Activated T-helper 9 cell treated with anti-CD3 and anti-CD28 coated beads, Interleukin-2, amount 50 U/mL, for 16 hours (primary cell): ENCODE measurements at places on chromosomes 2 and 18.

- no peak for DNase-seq
Measured at GRCh38 chr2:215748446-215748845, 264.9 kb downstream of the MREG start.

DNA sequence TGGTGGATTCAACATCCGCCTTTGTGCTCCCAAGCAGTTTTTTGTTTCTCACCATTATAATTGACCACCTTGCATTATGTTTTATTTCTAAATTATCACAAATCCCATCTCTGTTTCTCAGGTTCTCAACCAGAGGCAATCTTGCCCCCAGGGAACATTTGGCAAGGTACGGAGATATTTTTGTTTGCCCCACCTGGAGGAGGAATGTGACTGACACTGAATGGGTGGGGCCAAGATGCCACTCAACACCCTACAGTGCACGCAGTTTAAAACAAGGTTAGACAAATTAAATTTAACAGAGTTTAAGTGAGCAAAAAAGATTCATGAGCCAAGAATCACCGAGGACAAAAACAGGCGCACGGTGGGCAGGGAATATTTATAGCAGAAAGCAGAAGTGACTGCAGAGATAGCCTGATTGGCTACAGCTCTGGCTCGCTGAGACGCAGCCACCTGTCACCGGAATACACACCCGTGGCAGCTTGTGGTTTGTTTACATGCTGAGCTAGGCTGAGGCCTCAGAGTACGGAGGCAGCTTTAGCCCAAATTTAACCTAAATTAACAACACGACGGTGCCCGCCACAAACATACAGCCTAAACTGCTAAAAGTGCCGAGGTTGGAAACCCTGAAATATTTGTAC, 150.0 kb upstream of the ALKAL2 start:
- peak; percentile 23 for DNase-seq

- no peak for DNase-seq
Measured at GRCh38 chr2:234981197-234982095, 29.6 kb downstream of the SH3BP4 start.

DNA sequence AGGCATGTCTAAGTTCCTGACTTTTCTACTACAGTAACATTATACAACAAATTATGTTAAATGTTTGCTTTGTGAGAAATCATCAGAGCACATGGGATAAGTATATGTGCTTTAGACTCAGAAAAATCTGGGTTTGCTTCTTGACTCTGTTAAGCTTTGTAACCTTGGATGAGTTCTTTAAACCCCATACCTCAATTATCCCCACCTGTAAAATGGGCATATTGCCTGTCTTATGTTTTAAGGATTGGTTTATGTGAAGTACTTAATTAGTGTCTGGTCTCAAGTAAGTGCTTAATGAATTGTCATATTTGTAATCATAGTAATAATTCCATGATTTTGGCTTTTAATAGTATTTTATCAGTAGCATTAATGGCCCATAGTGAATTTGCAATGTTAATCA, 135.8 kb downstream of the TAF4B start:
- DNase-seq = no peak

DNA sequence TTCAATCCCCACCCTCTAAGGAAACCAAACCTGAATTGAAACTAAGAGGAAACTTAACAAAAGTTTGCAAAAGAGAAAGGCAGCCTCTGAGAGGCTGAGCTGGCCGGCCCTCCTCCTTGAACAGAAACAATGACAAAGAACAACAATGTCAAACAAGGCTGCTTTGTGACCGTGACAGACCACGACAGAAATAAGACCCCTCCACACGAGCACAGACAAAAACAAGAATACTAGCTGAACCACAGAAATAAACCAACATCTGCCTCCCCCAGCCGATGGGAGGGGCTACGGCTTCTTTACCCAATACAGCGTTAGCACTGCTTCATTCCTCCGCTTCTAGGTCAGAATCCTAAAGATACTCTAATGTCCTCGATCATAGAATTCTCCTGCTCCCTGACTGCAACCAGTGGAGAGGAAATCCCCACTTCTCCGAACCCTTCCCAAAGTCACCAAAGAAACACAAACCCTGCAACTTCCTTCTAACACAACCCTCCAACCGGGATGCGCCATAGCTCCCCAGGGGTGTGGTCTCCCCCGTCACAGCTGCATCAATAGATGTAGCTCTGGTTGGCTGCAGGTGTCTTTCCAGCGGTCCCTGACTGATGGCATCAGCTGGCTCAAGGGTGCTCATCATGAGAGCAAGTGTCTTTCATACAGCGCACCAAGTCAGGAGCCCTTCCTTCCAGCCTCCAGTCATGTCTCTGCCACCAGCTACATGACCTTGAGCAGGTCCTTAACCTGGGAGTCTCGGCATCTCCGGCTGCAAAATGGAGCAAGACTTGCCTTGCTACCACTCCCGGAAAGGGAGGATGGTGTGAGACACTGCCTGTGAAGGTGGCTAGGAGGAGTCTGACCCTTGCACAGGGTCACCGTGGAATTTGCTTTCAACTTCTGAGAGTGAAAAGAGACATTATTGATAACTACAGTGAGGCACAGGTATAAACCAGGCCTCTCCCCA, 198.6 kb downstream of the HAUS1 start:
- no peak for DNase-seq

GRCh38 chr2:47230418-47230817, 75.3 kb upstream of the STPG4 start:
- DNase-seq = no peak

DNA sequence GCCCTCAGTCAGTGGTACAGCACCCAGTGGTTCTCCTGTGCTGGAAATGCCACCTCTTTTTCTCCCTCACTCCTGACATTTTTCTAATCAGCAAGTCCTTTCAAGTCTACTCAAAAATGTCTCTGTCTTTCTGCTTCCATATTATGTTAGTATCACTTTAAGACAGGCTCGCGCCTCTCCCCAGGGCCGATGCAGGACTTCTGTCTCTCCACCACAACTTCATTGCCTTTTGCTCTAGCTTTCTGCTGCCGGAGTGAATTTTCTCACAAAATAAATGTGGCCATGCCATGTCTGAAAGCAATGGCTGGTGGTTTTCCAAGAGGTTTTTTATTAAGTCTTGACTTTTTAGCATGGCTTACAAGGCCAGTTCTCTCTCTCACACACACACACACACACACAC, 73.6 kb downstream of the AOX1 start:
- DNase-seq = no peak

DNA sequence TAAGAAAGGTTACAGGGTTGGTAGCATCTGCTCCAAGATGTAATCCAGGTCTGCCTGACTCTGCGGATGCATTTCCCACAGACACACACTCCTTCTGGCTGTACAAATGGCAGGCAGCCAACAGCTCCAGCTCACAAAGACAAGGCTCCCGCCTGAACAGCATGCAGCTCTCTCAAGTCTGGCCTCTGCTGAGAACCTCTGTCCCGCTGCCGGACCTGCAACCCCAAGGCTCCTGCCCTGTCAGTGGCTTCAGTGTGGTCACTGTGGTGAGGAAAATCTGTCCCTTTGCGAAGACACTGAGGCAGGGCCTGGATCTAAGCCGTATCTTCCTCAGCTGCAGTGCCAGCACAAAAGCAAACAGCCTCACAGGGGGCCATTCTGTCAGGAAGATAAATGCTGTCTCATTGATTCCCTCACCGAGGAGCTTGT, 469.3 kb upstream of the MEX3C start:
- no peak for DNase-seq

- no peak for DNase-seq
Measured at GRCh38 chr2:206336861-206337260, 62.4 kb downstream of the ZDBF2 start.

DNA sequence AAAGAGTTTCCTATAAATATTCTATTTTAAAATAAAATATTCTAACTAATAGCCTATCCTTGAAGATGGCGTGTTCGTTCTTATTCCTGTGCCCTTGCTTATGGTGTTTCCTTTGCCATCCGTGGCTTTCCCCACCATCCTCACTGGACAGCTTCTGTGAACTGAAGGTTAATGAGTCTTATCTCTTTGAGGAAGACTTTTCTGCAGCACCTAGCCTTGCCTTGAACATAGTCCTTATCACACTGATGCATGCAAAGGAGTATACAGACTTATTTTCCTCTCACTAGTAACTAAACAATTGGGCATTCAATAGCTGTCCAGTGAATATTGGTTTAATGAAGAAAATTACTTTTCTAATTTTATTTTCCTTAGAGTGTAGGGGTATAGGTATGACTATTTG, 88.1 kb downstream of the GULP1 start:
- no peak for DNase-seq

DNA sequence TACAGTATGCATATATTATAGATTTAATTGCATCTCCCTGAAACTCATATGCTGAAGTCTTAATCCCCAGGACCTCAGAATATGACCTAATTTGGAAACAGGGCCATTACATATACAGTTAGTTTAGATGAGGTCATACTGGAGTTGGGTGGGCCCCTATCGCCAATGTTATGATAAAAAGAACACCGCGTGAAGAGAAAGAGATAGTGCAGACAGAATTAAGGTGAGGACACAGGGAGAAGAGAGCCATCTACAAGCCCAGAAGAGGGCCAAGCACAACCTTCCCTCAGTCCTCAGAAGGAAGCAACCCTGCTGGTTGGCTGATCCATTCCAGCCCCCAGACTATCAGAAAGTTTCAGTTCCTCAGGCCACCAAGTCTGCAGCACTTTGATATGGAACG, 311.9 kb upstream of the RAB6C start:
- DNase-seq = no peak

DNA sequence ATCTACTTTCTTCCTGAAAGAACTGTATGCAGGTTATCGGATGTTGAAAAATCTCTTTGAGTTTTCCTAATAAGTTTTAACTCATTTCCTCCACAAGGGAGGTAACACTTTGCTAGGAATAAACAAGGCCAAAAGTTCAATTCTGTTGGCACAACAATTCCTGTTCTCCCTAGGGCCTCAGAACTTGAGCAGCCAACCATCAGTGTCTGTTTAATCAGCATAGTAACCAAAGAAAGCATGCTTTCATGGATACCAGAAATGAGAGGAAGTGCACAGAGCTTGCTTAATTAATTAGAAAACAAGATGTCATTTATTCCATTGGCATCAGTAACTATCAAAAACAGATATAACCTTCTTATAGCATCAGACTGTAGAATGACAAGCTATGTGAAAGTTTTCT, 503.2 kb upstream of the CNTNAP5 start:
- DNase-seq = no peak

GRCh38 chr18:26405190-26405801, 143.1 kb downstream of the KCTD1 start:
- no peak for DNase-seq

- DNase-seq = no peak
Measured at GRCh38 chr2:108911807-108912628, 77.0 kb downstream of the EDAR start.

- DNase-seq = no peak
Measured at GRCh38 chr2:3403587-3404334, 24.3 kb downstream of the TRAPPC12 start.

DNA sequence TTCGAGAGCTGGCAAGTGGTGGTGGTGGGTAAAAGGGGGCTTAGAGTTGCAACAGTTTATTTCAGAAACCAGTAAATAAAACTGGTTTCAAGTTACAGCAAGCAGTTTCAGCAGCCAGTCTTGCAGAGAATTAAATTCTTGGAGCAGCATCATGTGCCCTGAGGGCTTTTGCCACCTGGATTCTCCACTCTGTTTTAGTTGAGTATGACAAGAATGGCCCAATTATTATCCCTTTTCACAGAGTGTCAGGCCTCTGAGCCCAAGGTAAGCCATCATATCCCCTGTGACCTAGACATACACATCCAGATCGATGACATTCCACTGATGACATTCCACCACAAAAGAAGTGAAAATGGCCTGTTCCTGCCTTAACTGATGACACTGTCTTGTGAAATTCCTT, 72.8 kb upstream of the FANCL start:
- no peak for DNase-seq

- DNase-seq = no peak
Measured at GRCh38 chr2:36737131-36737750, 40.7 kb downstream of the VIT start.
